ENCODE measurements at places on chromosomes 2 and 18.

GRCh38 chr2:98583276-98583675, 25.0 kb downstream of the COA5 start:
- no peak for DNase-seq

GRCh38 chr2:134177351-134177931, 76.4 kb upstream of the MGAT5 start:
- DNase-seq = no peak

DNA sequence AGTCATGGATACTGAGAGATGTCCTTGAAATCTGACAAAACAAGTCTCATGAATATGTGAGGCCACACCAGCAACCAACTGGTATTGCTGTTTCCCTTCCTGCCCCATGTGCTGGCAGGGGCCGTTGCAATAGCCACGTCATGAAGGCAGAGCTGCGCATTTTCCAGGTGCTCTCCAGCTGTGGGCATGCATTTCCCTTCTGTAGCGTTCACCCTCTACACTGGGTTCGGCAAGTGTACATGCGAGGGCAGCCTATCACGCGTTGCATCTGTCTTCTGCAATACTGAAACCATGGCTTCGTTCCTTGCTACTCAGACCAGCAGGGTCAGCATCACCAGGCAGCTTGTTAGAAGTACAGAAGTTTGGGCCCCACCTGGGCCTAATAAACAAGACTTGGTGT, 17.4 kb downstream of the ARL4C start:
- no peak for DNase-seq

DNA sequence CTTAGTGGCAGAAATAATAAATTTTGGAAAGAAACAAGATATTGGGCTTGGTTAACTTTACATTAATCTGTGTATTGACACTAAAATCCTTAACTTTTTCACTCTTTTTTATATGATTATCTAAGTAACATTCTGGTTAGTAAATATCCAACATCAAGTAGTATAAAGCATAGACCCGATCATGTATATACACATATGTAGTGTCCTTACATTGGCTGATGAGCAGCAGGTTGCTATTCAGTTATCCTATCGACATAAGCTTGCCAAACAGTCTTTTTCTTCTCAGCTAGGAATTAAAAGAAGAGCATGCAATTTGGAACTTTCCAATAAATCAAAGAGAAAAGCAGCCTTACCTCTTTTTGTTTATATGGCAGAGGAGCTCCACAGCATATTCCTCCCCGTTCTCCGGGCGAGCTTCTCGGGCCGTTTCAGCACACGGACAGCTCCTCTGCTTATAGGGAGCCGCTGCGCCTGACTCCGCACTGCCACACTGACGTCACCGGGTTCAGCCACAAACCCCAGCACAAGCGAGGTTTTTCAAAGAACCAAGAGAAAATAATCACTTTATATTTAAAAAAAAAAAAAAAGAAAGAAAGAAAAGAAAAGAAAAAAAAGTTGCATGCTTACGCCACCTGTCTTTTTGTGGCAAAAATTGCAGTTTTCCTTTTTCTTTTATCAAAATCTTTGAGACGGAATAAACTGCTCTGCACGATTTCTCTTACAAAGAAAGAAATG, at the start of gene SCG2:
Gene SCG2 (minus strand): TSS at position 430 of the 735 bp plus-strand sequence. CDS start 3,079 bp downstream, outside the sequence.
- DNase-seq = peak; percentile 87

DNA sequence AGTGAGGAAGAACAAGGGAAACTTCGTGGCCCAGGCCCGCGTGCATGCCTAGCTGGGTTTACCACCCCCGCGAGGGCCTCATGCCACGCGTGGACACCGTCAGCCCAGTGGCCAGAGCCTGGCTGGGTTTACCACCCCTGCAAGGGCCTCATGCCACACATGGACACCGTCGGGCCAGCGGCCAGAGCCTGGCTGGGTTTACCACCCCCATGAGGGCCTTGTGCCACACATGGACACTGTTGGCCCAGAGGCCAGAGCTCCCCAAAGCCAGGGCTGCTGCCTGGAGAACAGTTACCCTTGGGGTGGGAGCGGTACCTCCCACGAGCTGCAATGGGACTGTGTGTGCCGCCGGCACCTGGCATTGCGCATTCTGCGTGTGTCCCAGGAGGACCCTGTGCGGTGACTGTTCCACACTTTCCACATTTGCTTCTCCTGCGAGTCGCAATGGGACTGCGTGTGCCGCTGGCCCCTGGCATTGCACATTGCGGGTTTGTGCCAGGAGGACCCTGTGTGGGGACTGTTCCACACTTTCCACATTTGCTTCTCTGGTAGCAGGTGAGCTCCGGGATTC, 105.6 kb upstream of the CTDP1 start:
- DNase-seq = no peak

- DNase-seq = no peak
These were observed 1.6 kb upstream of the MARCHF4 start for GRCh38 chr2:216373896-216374295.

DNA sequence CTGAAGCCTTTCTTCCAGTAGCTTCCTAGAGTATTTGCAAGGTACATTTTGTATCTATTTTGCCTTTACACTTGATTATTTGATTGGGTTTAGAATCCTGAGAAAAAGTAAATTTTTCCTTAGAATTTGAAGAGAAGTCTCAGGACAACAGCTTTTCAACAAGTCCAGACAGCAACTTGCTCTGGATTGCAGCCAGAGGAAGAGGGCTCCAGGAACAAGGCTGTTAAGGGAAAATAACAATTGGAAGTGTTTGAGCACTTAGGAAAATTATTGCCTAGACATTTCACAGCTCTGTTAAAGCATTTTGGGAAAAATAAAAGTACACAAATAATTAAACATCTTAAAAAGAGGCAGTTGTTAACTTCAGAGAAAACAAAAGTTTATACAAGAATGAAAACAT, 58.3 kb upstream of the RAPGEF4 start:
- DNase-seq = no peak

DNA sequence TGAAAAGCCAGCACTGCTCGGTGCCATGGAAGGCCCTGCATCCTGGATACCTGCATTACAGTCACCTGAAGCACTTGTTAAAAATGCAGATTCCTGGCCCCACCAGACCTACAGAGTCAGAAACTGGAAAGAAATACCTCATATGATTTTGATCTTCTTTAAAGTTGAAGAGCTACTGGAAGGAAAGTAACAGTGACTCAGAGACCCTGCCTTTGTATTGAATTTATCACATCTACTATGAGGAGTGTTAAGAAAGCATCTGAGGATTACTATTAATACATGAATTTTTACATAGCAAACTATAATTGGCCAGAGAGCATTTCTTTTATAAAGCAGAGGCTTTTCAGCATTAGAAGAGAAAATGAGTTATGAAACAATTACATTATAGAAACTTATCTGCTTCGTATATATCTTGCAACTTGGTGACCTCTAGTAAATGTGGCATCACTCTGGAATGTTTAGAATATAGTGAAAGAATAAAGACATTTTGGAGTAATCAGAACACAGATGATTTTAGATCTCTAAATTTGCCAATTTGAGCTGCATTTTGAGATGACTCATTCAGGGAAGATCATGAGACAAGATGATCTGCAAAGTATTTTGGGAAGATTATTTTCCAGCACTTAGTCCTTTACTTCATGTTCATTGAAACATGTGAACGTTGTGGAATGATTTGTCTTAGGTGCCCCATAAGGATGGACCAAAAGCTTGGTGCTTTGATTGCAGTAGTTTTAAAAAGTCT, 12.2 kb downstream of the PTPRM start:
- no peak for DNase-seq

- DNase-seq = no peak
These were observed 70.0 kb upstream of the TAF1B start for GRCh38 chr2:9772999-9773902.

DNA sequence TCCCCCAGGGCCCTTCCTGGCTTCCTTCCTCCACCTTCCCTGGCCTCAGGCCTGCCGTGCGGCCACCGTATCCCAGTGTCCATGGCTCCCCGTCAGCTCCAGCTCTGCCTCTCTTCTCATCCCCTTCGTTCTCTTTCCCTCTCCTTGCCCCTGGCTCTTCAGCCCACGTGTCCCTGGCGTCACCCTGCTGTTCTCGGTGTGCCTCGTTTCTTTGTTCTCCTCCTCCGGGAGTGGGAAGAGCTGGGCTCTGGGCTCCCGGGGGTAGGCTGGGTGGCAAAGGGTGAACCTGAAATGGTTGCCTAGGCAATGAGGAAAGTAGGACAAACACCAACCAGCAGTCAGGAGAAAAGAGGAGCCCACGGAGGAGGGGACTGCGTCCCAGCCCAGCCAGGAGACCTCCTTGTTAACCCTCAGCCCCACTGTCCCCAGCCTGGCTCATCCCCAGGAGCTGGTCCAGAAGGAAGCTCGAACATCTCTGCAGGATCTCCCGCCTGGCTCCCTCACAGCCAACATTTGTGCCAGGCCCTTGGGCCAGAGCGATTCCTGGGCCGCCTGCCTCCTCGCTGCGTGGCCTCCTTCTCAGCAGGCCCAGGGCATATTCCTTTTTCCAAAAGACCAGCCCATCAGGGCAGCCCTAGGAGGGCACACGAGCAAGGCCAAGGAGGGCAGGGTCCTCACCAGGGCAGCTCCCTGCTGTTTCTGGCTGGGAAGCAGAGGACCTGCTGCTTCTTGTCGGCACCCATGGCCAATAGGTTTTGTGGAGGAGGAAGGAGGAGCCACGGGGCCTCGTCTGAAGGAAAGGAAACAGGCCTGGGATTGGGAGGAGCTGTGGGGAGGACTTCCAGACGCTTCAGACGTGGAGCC, 30.9 kb upstream of the DNMT3A start:
- no peak for DNase-seq

DNA sequence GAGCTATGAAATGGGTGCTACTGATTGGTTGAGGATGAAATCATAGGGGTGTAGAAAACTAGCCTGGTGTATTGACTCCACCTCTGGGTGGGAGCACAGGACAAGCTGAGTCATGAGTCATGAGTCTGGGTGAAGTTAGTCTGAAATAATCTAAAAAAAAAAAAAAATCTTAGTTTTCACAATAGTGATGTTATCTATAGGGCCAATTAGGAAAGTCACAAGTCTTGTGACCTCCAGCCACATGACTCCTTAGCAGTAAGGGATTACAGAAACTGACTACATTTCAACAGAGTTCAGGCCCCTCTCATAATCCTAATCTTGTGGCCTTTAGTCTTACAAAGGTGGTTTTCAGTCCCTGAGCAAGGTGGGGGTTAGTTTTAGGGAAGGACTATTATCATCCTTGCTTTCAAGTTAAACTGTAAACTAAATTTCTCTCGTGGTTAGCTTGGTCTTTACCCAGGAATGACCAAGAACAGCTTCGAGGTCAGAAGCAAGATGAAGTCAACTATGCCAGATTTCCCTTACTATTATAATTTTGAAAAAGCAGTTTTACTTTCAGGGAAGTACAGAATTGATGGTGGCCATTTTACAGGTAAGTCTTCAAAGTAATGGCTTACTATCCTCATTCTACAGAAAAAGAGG, 338.0 kb upstream of the GYPC start:
- DNase-seq = peak; percentile 80

- DNase-seq = no peak
These were observed 62.9 kb downstream of the AQP4 start for GRCh38 chr18:26802330-26803200.

DNA sequence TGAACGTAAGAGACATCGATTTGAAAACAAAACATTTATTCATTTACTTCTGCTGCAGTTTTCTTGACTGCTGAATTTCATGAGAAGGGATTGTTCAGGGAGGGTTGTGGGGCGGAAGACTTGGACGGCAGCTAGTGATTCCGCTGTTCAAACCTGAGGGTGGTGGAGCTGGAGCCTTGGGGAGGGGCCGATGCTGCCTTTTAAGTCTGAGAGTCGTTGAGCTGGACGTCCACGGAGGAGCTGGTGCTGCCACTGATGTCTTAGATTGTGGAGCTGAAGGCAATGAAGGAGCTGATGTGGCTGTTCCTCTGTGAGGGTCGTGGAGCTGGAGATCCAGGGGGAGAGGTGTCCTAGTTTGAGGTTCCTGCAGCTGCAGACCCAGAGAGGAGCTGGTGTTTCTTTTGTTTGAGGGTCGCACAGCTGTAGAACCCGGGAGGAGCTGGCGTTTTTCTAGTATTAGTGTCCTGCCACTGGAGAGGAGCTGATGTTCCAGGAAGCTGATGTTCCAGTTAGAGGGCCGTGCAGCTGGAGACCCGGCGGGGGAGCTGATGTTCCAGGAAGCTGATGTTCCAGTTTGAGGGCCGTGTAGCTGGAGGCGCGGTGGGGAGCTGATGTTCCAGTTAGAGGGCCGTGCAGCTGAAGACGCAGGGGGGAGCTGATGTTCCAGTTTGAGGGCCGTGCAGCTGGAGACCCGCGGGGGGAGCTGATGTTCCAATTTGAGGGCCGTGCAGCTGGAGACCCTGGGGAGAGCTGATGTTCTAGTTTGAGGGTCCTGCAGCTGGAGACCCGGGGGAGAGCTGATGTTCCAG, 150.9 kb downstream of the RTP5 start:
- DNase-seq = no peak

GRCh38 chr2:232955856-232956255, 57.2 kb downstream of the NGEF start:
- no peak for DNase-seq

All from HT1080 (cell line).